ENCODE measurements at places on chromosomes 2 and 18.

DNA sequence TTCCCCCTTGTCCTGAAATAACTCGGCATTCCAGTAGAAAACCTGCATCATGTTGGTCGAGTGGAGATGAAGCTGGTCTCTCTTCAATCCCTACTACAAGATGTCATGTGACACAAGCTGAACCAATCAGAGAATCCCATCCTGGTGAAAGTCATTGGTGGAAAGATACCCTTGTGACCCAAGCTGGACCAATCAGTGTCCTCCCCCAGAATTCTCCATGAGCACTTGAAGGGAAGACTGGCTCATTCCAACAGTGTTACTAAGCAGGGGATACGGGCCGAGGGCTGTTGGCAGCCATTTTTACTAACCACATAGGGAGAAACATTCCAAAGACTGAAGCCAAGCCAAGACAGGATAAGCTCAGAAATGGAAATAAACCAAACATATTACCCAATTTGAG lies 298.3 kb downstream of the ICOS start:
- DNase-seq: no peak

DNA sequence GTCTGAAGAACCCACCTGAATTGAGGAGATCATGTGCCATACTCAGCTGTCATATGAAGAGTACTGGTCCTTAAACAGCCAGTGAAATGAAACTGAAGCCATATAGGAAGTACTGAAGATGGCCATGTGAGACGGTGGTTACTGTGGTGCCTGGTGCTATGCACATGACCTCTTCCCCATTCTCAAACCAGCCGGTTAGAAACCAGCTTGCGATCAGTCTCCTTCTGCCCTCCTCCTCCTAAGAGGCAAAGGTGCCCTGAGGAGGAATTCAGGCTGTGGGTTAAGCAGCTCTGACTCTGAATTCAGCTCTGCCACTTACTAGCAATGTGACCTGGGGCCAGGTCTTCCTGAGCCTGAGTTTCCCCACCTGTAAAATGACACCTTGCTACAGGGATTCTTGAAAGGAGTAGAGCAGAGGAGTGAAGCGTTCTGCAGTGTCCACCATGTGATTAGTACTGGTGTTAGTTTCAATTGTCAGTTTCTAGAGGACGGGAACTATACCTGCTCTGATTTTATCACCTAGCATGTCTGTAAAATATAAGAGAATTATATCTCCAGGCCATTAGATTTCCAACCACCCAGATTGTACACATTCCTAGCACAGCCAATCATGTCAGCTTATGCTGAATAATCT lies 5.1 kb downstream of the FECH start:
- no peak for DNase-seq

DNA sequence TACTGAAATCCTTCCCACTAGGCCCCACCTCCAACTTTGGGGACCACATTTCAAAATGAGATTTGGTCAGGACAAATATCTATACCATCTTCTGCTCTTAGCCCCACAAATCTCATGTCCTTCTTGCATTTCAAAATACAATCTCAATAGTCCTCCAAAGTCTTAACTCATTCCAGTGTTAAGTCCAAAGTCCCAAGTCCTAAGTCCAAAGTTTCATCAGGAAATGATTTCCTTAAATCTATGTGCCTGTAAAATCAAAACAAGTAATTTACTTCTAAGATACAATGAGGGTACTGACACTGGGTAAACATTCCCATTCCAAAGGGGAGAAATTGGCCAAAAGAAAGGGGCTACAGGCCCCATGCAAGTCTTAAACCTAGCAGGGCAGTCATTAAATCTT lies 40.5 kb upstream of the TNP1 start:
- no peak for DNase-seq

- DNase-seq: no peak
Measured at GRCh38 chr2:109680523-109681297, 66.5 kb downstream of the SOWAHC start.

GRCh38 chr2:238286551-238286950 lies 1.9 kb downstream of the PER2 start:
- no peak for DNase-seq

DNA sequence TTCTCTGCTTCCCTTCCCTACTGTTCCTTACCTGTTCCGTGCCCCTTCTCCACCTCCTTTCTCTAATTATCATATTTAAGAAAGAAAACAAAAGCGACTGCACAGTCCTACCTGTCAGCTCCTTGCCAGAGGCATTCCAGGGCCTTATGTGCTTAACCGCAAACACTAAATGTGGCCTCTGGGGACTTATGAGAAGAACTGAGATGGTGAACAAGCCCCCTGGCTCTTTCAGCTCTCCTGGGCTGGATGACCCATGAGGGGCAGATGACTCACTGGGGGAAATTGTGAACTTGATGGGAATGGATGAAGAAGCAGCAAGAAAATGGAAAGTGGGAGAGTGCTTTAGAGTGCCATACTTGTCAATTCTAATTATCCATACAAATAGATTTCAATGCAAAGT lies 106.3 kb upstream of the LYPD1 start:
- DNase-seq: no peak

DNA sequence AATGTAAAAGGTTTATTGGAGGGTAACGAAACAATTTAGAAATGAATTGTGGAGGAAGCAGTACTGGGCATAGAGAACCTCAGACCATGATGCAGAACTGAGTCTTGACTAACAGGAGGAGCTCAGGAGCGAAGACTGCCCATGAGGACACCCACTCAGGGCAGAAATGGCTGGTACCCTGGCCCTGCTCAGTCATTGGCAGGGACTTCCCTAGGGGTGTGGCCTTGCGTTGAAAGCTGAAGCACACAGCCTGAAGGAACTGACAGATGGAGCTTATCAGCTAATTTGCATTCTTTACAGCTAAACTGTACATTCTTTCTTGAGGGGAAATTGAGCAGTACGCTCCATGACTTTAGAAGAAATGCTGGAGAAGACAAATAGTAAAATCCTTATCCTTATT lies 57.1 kb downstream of the PDK1 start:
- no peak for DNase-seq

- no peak for DNase-seq
Measured at GRCh38 chr18:55302167-55302833, 285.7 kb downstream of the TCF4 start.

GRCh38 chr2:168583710-168584521 lies 127.8 kb downstream of the CERS6 start:
- no peak for DNase-seq

DNA sequence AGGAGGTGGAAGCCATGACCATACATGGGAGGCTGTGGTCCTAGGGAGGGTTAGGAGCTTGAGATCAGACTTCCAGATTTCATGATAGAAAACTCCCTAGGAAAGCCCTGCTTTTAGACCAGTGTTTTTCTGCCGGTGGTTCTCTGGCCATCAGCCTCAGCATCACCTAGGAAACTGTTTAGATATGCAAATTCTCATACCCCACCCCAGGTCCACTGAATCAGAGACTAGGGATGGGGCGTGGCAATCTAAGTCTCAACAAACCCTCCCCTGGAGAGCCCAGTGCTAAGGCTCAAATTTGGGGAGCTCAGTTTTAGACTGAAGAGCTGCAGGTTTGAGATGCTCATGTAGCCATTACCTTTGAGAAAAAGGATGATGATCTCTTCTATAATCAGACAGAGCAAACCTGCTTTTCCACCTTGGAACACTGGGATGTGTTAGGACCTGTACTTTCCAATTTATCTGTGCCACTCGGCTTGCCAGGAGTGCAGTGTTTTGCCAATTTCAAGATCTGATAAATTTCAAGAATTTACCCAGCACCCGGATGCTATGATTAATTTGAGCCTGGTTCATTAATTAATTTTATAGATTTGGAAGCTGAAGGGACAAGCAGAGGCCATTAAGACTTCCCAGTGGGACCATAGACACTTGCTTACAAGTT lies 31.5 kb upstream of the LYPD6B start:
- DNase-seq: no peak

GRCh38 chr2:69238449-69239031 lies 148.5 kb downstream of the GFPT1 start:
- DNase-seq: no peak
